ENCODE measurements at places on chromosomes 1 and 21.

- DNase-seq, result peak; percentile 65
These were observed 20.9 kb downstream of the MCOLN3 start for GRCh38 chr1:85027242-85027983.

GRCh38 chr1:56179543-56179942 lies 399.8 kb downstream of the PLPP3 start:
- DNase-seq, result no peak

- peak; percentile 29 for DNase-seq
These were observed 747 bp upstream of the ENAH start for GRCh38 chr1:225653463-225654276.

GRCh38 chr1:202565890-202566602 lies 144.2 kb downstream of the SYT2 start:
- DNase-seq, result no peak

DNA sequence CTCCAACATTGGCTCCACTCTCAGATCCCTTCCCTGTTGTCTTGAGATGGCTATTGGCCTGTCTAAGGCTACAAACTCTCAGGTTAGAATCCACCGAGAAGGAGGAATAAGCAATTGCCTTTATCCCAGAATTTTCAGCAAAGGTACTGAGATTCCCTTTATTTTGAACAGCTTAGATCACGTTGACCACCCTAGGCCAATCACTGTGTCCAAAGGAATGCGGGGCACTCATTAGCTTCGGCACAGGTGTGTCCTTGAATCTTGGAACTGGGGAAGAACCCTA lies 6.9 kb downstream of the S100A11 start:
- DNase-seq, result no peak

DNA sequence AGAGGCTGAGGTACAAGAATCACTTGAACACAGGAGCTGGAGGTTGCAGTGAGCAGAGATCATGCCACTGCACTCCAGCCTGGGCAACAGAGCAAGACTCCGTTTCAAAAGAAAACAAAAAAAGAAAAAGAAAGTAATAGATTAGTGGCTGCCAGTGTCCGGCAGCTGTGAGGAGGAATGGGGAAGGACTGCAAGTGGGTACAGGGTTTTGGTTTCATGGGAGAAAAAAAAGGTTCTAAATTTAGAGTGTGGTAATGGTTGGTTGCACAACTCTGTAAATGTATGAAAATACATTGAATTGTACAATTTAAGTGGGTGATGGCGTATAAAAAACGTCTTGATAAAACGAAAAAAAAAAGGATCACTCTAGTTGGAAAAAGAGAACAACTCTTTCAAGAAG lies 6.7 kb downstream of the TAF1A start:
- peak; percentile 21 for DNase-seq

- no peak for DNase-seq
These were observed 81.8 kb downstream of the PBX1 start for GRCh38 chr1:164640686-164641352.

- no peak for DNase-seq
These were observed 251.0 kb downstream of the RHOU start for GRCh38 chr1:228986093-228986904.

DNA sequence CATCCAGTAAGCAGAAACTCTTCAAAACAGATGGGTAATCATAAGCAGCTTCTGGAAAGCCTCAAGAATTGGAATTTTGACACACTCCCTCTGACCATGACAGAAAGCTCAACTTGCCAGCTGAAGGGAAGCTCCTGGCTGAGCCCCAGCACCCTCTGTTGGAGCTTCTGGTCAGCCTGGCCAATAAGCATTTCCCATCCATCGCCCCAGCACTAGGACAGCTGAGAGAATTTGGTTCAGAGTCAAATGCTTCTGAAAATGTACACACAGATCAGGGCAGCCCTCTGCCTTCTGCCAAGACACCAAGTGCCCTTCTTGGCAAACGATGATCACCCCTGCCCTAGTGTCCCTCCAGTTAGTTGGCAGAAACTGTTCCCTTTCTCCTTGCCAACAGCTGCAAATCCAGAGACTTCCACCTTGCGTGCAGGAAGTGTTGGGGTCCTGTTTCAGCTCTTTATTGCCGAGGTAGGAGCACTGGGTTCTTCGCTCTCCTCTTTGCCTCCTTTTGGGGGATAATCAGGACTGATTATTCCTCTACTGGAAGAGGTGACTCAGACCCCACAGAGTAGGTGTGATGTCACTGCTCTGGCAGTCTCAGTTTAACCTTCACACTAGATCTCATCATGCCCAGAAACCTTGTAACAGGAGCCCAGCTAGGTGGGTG lies 11.9 kb downstream of the PIGV start:
- DNase-seq, result no peak

- no peak for DNase-seq
These were observed 32.4 kb upstream of the SLC16A1 start for GRCh38 chr1:112988367-112988766.

DNA sequence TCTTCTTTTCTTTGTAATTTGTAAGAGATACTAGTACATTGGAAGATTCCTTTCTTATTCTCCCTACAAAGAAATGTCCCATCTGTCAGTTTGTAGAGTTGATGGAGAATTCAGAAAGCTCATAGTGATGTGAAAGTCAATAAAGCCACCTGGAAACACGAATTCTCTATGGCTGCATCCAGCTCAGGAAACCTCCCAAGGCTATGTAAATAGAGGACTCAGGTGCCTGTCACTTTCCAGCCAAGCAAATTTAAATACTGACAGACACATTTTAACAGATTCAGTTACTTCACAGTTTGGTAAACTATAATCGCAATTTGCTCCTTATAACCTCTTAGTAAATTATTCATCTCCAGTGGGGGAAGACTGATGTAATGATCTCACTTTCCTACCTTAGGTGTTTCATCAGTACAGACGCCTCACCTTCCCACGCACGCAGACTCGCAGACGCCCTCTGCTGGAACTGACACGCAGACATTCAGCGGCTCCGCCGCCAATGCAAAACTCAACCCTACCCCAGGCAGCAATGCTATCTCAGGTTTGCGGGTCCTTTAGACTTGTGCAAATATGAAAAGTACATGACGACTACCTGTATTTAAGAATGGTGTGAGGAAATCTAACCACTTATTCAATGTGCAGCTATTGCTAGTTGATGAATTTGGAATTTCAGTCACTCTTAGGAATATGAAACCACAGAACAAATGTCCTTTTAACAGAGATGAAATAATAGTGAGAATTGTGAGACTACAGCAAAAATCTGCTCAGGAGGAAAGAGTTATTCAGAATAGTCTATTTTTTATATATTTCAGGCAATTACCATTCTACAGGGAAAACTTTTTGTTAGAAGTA lies 60.6 kb downstream of the PTPRC start:
- peak; percentile 30 for DNase-seq

DNA sequence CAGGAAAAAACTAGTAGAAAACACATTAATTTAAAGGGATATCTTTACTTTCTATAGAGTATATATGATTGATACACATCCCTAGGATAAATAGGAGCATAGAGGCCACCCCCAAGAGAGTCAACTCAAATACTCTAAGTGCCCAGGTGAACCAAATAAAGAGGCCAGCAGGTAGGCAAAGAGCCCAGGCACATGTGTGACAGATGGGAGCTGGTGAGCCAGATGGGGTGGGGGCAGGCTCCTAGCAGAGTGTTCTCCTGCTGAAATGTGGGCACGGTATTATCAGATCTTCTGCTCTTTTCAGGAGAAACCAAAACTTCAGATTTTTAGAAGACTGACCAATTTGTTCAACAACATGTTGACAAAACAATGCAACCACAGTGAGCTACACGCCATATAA lies 333.4 kb upstream of the PKN2 start:
- no peak for DNase-seq

DNA sequence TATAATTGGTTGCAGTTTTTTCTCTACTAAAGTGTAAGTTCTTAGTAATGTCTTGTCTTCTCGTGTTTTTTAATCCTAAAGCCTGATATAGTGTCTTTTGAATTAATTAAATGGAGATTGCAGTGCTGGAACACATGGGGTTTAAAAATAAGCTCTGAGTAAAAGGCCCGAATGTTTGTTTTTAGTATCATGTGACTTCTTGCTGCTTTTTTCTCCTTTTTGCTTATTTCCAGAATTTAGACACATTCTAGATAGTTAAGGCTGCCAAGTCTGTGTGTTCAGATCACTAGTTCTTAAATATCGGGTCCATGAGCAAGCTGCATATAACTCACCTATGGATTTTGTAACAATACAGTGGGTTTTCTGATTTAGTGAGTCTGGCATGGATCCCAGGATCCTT lies 27.5 kb downstream of the KCTD3 start:
- DNase-seq, result no peak

- no peak for DNase-seq
These were observed 198.5 kb downstream of the SMYD3 start for GRCh38 chr1:246308533-246309075.

DNA sequence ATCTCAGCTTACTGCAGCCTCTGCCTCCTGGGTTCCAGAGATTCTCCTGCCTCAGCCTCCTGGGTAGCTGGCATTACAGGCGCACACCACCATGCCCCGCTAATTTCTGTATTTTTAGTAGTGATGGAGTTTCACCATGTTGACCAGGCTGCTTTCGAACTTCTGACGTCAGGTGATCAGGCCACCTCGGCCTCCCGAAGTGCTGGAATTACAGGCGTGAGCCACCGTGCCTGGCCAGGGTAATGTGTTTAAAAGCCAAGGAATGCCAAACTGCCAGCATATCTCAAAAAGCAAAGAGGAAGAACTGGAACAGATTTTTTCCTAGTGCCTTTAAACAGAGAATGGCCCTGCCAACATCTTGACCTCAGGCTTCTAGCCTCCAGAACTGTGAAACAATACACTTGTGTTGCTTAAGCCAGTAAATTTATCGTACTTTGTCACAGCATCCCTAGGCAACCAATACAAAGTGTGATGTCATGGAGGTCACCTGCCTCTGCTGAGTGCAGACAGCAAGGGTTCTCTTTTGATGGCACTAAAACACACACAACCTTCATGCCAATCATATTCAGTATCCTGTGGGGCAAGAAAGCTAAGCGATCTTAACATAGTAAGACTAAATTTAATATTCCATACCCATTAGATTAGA lies 858.3 kb upstream of the TMPRSS15 start:
- no peak for DNase-seq

- DNase-seq, result peak; percentile 8
These were observed 82.3 kb downstream of the NOTCH2 start for GRCh38 chr1:119987112-119987511.

DNA sequence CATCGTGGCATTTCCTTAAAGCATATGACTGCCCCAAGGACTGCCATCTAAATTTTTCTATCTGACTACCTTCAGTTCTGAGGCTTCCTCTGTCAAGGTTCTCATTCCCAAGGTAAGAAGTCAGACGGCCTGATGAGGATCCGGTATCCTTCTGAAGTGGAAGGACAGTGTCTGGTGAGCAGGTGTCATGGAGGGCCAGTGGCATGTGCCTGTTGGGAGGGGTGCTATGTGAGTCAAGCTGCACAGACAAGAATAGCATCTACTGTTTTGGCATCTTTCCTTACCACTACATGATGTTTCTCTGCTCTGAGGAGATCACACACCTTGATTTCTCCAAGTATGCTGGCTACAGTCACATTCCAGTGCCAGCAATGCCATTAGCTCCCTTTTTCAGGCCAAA lies 99.6 kb upstream of the RGS1 start:
- no peak for DNase-seq

DNA sequence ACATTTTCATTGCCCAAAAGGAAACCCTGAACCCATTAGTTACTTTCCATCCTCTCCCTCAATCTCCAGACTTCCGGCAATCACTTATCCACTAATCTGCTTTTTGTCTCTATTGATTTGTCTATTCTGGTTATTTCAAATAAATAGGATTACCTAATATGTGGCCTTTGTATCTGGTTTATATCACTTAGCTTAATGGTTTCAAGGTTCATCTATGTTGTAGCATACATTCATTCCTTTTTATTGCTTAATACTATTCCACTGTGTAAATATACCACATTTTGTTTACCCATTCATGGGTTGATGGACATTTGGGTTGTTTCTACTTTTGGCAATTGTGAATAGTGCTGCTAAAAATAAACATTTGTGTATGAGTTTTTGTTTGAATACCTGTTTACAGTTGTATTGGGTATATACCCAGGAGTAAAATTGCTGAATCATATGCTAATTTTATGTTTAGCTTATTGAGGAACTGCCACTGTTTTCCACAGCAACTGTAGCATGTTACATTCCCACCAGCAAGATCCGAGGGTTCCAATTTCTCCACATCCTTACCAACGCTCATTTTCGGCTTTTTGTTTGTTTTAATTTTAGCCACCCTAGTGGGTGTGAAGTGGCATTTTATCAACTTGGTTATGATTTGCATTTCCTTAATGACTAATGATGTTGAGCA lies 2.5 kb upstream of the SLC25A44 start:
- no peak for DNase-seq

DNA sequence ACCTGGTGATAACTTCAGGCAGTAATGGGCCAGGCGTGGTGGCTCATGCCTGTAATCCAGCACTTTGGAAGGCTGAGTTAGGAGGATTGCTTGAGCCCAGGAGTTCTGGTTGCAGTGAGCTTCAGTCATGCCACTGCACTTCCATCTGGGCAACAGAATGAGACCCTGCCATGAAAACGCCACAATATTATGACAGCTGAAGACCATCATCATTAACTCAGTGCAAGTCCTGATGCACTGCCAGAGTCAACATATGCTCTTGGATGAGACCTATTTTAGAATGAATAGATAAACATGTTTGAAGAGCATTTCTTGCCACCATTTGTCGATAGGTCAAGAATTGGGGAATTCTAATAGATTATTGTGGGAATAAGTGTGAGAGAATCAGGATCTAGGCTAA lies 26.4 kb downstream of the HENMT1 start:
- no peak for DNase-seq

Data from hematopoietic multipotent progenitor cell treated with erythropoietin and hydrocortisone succinate and interleukin-3 and kit ligand, for 4 days (in vitro differentiated cells).